ENCODE measurements at places on chromosomes 12 and 14.

- no peak for DNase-seq
Observed at GRCh38 chr12:5792343-5792742, 152.7 kb downstream of the ANO2 start.

GRCh38 chr12:91098461-91098860, 12.8 kb downstream of the LUM start:
- DNase-seq = peak; percentile 31

- no peak for DNase-seq
Observed at GRCh38 chr14:78705989-78706388, 535.8 kb downstream of the NRXN3 start.

DNA sequence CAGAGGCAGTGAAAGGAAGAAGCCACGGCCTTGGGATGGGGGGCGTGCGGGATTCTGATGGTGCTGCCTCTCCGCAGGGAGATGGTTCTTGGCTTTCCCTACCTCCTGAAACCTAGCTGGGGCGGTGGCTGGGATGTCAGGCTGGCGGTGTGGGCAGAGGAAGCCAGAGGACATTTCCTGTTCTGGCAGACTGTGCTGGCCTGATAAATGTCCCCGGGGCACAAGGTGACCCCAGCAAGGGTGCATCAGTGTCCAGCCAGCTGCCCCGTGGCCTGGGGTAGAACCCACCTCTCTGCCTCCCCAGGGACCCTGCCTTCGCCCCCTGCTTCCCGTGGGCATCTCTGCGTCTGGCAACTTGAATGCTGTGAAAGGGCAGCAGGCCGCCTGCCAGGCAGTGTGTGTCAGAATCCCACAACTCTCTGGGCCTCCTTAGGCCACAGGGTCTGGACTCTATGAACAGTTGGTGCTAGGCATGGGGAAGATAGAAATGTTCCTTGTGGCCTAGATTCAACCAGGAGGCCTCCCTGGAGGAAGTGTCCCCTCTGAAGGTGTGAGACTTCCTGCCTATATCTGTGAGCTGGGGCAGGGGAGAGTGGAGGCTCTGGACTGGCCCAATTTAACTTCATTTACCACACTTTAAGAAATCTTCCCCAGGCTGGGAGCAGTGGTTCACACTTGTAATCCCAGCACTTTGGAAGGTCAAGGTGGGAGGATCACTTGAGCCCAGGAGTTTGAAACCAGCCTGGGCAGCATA, 4.9 kb downstream of the SH2B3 start:
- DNase-seq = peak; percentile 78

- peak; percentile 84 for DNase-seq
Observed at GRCh38 chr12:92539110-92539749, 163.6 kb upstream of the PLEKHG7 start.

GRCh38 chr12:1184402-1184801, 193.4 kb downstream of the ERC1 start:
- no peak for DNase-seq
